ENCODE measurements at places on chromosomes 1 and 21.
A peak's percentile ranks its signal among the peaks of the same experiment; 100 is the strongest.

DNA sequence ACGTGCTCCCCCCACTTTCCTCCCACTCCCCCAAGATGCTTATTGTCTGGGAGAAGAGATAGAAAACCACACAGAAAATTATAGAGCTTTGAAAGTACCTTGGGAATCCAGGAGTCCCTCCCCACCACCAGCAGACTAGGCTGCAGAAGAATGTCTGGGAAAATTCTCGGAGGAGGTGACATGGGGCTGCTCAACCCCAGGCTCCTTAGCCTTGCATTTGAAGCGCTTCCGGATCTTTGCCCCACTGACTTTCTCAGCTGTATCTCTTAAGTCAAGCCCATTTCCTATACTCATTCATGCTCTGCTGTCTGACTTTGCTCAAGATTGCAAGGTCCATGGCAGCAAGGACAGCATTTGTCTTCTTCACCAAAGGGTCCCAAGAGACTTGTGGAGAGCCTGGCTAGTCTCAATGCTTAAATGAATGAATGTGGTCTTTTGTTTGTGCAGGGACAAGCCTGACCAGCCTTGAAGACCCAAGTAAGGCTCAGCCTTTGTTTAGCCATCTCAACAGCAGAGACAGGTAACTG, 38.0 kb downstream of the DNTTIP2 start:
- H3K27ac ChIP-seq: no peak overlapping the region
- H3K4me1 ChIP-seq: peaks cover 23% of the 10 kb centered on the region
- no peak overlapping the region for H3K4me3 ChIP-seq
- no peak for DNase-seq
- H3K36me3 ChIP-seq: no peaks in the 10 kb centered on the region

GRCh38 chr1:166999500-167000055, 10.5 kb downstream of the MAEL start:
- DNase-seq: no peak
- no peak overlapping the region for H3K4me3 ChIP-seq
- no peaks in the 10 kb centered on the region for H3K27me3 ChIP-seq
- no peak overlapping the region for H3K27ac ChIP-seq

- no peaks in the 10 kb centered on the region for H3K27me3 ChIP-seq
- peaks cover 13% of the 10 kb centered on the region for H3K4me1 ChIP-seq
- H3K27ac ChIP-seq: peak overlapping the region; percentile 78
- H3K4me3 ChIP-seq: no peak overlapping the region
Measured at GRCh38 chr1:101175466-101175865, 61.4 kb upstream of the S1PR1 start.

- no peaks in the 10 kb centered on the region for H3K36me3 ChIP-seq
- H3K4me3 ChIP-seq: no peak overlapping the region
- H3K4me1 ChIP-seq: no peaks in the 10 kb centered on the region
- H3K27ac ChIP-seq: no peak overlapping the region
Measured at GRCh38 chr1:79363430-79363829, 356.9 kb upstream of the ADGRL4 start.

DNA sequence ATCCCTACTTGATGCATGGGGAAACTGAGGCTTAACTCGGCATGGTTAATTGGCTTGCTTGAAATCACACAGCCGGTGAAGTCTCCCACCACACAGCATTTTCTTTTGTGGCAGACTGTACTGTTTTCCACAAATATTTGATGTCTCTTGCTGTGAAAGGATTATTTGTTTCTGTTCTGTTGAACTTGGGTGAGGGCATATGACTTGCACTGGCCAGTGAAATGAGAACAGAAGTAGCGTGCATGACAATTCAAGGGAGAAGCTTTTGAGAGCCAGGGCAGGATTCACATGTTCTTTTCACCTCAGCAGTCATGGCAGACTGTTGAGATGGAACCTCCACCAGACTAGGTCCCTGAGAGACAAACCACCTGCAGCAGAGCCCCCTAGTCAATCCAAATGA, 11.7 kb upstream of the AK2 start:
- H3K27me3 ChIP-seq: no peaks in the 10 kb centered on the region
- no peak overlapping the region for H3K27ac ChIP-seq
- no peak for DNase-seq
- H3K4me1 ChIP-seq: peaks cover 12% of the 10 kb centered on the region
- no peak overlapping the region for H3K4me3 ChIP-seq
- H3K36me3 ChIP-seq: no peaks in the 10 kb centered on the region

- no peaks in the 10 kb centered on the region for H3K27me3 ChIP-seq
- H3K4me1 ChIP-seq: peaks cover 11% of the 10 kb centered on the region
- H3K27ac ChIP-seq: no peak overlapping the region
- DNase-seq: no peak
- no peak overlapping the region for H3K4me3 ChIP-seq
- H3K36me3 ChIP-seq: no peaks in the 10 kb centered on the region
Measured at GRCh38 chr1:35506960-35507912, 50.0 kb downstream of the KIAA0319L start.

- no peak for DNase-seq
- no peak overlapping the region for H3K4me3 ChIP-seq
- no peak overlapping the region for H3K27ac ChIP-seq
- H3K27me3 ChIP-seq: no peaks in the 10 kb centered on the region
- peaks cover 23% of the 10 kb centered on the region for H3K4me1 ChIP-seq
Measured at GRCh38 chr21:34999397-34999941, 49.6 kb downstream of the RUNX1 start.

- H3K27me3 ChIP-seq: no peaks in the 10 kb centered on the region
- H3K4me3 ChIP-seq: no peak overlapping the region
- peak overlapping the region; percentile 18 for H3K27ac ChIP-seq
- peak; percentile 68 for DNase-seq
Measured at GRCh38 chr1:12406211-12407021, 176.6 kb downstream of the VPS13D start.

DNA sequence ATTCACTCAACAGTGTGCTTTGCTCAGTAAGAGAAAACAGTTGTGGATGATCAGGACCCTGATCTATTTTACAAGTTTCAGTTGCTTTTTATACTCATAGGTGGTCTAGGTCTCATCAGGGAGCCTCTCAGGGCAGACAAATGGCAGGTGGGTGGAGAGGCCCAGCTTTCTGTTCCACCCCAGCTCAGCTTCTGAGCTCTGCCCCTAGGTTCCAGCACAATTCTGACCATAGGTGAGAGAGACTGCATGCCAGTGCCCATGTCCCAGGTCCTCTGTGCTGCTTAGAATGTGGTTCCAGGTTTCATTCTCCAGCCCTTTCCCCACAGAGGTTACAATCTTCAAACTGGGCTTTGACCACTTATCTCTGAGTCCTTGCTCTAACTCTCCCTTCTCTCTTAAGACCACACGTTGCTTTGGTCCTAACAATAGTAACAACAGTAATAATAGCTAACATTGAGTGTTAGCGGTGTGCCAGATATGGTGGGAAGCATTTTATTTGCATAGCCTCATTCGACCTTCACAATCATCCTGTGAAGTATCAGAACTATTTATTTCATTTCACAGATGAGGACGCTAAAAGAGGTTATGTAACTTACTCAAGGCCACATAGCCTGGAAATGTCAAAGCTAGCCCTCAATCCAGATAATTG, 19.6 kb upstream of the DUSP10 start:
- DNase-seq: no peak
- H3K27me3 ChIP-seq: no peaks in the 10 kb centered on the region
- no peaks in the 10 kb centered on the region for H3K36me3 ChIP-seq

DNA sequence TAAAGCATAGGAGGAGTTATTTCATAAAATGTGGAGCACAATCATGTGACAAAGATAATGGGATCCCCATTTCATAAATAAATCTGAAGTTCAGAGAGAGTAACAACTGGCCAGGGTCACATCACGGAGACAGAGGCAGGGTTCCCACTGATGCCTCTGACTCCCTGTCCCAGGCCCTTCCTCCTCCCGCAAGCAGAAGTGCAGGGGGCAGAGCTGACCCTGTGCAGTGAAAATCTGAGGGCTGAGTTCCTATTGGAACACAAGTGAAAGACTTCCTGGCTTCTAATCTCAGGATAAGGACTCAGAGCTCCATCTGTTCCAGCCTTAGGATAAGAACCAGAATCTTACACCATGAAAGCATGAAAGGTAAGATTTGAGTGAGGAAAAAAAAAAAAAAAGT, 22.0 kb downstream of the SELL start:
- H3K27me3 ChIP-seq: peaks cover 2% of the 10 kb centered on the region
- H3K4me1 ChIP-seq: no peaks in the 10 kb centered on the region
- no peaks in the 10 kb centered on the region for H3K36me3 ChIP-seq

GRCh38 chr1:182129398-182129797, 67.9 kb upstream of the ZNF648 start:
- H3K4me3 ChIP-seq: no peak overlapping the region
- peaks cover 3% of the 10 kb centered on the region for H3K27me3 ChIP-seq
- DNase-seq: no peak
- H3K27ac ChIP-seq: no peak overlapping the region
- H3K36me3 ChIP-seq: no peaks in the 10 kb centered on the region

GRCh38 chr1:116492358-116492811, 78.4 kb downstream of the CD58 start:
- DNase-seq: peak; percentile 94
- peaks cover 32% of the 10 kb centered on the region for H3K4me1 ChIP-seq
- H3K36me3 ChIP-seq: no peaks in the 10 kb centered on the region

DNA sequence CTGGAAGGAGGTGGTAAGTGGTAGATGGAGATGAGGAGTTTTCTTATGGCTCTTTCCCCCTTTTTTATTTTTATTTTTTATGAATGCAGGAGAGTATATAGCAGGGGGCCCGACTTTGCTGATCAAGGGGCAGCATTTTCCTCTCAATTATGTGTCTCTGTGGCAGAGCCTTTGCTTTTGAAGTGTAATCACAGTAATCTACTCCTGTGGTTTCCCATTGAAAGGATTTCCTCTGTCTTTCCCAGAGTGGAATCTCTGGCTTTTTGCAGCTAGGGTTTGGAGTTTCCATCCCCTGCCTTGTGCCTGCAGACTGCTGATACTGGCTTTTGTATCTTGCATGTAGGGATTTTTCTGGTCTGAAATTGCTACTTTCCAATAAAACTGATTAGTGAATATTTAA, 29.1 kb downstream of the ARID1A start:
- H3K36me3 ChIP-seq: peaks cover 2% of the 10 kb centered on the region
- H3K27ac ChIP-seq: no peak overlapping the region
- no peaks in the 10 kb centered on the region for H3K27me3 ChIP-seq
- peaks cover 33% of the 10 kb centered on the region for H3K4me1 ChIP-seq
- DNase-seq: peak; percentile 31
- no peak overlapping the region for H3K4me3 ChIP-seq

DNA sequence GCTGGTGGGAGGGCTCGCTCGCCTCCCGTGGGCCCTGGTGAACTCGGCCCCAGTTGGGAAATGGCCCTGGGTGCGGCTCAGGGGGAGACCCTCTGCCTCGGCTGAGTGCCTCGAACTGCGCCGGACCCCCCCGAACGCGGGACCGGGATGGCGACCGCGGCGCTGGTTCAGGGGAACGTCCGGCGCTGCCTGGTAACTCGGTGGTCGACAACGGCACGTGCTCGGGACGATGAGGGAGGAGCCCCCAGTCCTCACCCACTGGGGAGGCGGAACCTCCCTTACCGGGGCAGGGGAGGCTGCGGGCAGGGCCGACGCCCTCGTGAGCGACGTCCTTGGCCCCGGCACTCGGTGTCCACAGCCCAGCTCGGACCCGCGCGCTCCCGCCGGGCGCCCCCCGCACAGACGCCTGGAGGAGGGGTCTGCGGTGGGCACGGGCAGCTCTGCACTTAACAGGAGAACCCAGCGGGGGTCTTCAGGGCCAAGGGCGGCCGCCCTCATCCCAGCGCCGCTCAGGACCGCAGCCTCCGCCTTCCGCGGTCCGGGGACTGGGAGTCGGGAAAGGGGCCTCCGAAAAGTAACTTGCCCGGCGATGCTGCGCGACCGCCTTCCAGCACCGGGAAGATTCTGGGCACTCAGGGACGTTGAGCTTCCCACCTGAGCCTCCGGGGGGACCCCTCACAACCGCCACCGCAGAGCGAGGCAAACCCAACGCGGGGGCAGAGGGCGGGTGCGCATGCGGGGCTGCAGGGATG, 1.7 kb downstream of the HES4 start:
- H3K4me3 ChIP-seq: peak overlapping the region; percentile 59
- DNase-seq: no peak
- no peaks in the 10 kb centered on the region for H3K27me3 ChIP-seq
- H3K4me1 ChIP-seq: peaks cover 14% of the 10 kb centered on the region
- no peaks in the 10 kb centered on the region for H3K36me3 ChIP-seq

GRCh38 chr1:17966341-17966740, 141.3 kb upstream of the IGSF21 start:
- DNase-seq: no peak
- H3K36me3 ChIP-seq: no peaks in the 10 kb centered on the region
- no peaks in the 10 kb centered on the region for H3K4me1 ChIP-seq
- H3K27ac ChIP-seq: no peak overlapping the region
- H3K27me3 ChIP-seq: no peaks in the 10 kb centered on the region
- no peak overlapping the region for H3K4me3 ChIP-seq

DNA sequence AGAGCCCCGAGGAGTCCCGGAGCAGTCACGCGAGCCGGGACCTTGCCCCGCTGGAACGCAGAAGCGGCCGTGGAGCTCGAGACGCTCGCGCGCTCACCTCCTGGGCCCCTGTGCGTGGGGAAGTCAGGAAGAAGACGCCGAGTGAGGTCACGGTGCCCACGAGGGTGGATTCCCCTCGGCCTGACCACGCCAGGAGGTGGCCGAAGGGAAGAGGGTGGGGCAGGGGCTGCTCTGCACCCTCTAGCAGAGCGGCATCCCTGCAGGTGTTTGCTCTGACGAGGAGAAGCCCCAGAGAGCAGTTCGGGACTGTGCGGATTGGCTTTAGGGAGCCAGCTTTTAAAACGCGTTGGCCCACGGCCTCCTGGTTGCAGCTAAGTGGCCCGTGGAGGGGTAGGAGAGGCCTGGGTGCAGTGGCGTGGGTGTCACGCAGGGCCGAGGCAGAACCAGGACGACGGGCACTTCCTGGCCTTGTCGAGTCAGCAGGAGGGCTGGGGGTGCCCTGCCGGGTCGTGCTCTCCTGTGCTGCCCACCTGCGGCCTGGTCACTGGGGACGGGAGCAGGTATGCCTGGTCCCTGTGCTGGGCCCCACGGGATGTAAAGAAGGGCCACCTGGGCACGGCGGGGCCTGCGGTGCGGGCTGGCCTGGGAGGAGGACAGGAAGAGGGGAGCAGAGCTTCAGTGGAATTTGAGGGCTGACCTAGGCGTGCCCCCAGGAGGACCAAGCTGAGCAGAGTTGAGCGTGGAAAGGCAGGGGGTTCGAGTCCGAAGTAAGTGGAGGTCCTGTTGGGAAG, 1.0 kb downstream of the PDXK start:
- DNase-seq: no peak
- peaks cover 17% of the 10 kb centered on the region for H3K4me1 ChIP-seq
- H3K27me3 ChIP-seq: no peaks in the 10 kb centered on the region
- no peaks in the 10 kb centered on the region for H3K36me3 ChIP-seq

DNA sequence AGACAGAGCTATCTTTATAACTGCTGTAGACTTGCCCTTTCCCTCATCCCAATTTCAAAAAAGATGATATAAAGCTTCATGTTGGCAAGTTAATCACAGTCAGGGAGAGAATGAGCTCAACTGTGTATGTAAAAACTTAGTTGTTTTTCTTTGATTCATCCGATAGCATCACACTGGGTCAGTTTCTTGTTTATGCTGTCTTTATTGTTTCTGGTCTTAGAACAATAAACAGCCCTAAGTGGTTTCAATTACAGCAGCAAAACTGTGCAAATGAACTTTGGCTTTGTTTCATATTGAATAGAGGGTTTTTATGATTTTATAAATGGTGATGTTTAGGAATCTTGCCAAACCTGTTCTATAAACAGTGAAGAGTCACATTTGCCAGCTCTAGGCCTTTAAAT, 423.8 kb upstream of the CXADR start:
- H3K36me3 ChIP-seq: no peaks in the 10 kb centered on the region
- H3K4me1 ChIP-seq: no peaks in the 10 kb centered on the region
- peak; percentile 4 for DNase-seq
- H3K27ac ChIP-seq: no peak overlapping the region
- no peaks in the 10 kb centered on the region for H3K27me3 ChIP-seq
- no peak overlapping the region for H3K4me3 ChIP-seq

GRCh38 chr1:21499283-21499950, 9.8 kb upstream of the ALPL start:
- H3K27me3 ChIP-seq: peaks cover 11% of the 10 kb centered on the region
- no peaks in the 10 kb centered on the region for H3K36me3 ChIP-seq
- no peaks in the 10 kb centered on the region for H3K4me1 ChIP-seq
- H3K4me3 ChIP-seq: no peak overlapping the region
- peak; percentile 29 for DNase-seq

Measured in astrocyte (in vitro differentiated cells and primary cell).